Heart left ventricle (tissue), 16 donors: ENCODE measurements at places on chromosomes 3 and 15. TPM values are rescaled to one million over a fixed set of nuclear protein-coding genes. Genes with fewer than 3 reads are reported as not detected.

- no peak for DNase-seq
These were observed 120.1 kb downstream of the SMAD6 start for GRCh38 chr15:66822114-66822513.

DNA sequence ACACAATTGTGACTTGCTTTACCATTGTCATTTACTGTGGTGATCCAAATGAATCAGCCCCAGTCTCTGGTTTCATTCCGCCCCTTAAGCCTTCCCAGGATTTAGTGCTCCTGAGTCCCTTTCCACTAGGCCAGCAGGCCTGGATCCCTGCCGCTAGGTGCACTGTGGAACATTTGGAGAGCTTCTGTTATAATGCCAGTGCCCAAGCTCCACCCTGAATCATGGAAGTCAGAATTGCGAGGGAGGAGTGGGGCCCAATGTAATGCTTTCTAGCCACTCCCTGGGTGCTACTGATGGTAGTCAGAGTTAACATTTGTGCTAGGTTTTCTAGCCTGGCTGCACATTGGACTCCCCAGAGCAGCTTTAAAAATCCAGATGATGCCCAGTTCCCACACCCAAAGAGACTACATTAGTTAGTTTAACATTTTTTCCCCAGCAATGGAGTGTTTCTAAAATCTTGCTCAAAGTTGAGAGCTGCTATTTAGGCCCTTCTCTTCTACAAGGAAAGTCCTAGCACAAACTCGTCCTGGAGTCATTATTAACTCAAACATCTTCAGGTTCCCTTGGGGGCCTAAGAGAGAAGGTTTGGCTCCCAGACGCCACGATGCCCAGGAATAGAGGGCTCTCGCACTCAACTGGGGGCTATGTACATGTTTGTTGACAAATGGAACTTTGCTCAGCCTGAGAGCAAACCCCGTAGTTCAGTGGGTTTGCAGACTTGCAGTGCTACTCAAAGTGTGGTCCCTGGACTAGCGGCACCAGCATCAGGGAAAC, 366.7 kb upstream of the PROK2 start:
- no peak for DNase-seq

DNA sequence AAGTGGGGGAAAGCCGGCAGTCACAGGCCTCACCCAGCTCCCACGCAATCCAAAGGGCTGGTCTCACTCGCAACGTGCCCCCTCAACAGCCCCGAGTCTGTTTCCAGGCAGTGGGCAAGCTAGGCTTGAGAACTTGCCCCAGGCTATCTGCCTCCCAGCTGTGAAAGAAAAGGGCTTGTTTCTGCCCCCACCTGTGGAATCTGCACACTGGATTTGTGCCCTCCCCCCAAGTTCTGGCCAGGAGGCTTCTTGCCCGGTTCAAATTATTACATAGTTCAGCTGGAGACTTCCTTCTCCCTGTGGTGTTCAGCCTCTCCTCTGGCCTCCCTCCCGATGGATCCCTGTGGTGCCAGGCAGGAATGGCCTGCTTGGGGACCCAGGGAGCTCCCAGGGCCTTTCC, 283.9 kb upstream of the LYSMD4 start:
- no peak for DNase-seq

DNA sequence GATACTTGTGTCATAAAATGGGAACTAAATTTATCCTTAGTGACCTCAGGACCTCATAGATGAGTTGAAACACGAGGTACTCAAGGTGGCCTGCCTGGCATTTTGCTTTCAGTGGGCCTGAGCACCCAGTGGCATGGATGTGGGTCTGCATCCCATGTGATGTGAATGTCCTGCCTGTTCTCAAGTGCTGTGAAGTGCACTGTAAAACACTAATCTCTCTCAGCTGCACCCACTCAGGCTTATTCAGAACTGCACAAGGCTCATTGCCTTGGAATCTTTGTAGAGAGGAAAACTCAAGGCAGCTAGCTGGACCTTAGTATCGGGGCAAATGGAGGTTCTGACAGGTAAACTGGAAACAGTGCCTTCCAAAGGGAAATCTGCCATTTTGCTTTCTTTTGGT, 767.0 kb downstream of the TUSC7 start:
- DNase-seq = no peak

- no peak for DNase-seq
These were observed 42.5 kb downstream of the EEFSEC start for GRCh38 chr3:128195802-128196201.

DNA sequence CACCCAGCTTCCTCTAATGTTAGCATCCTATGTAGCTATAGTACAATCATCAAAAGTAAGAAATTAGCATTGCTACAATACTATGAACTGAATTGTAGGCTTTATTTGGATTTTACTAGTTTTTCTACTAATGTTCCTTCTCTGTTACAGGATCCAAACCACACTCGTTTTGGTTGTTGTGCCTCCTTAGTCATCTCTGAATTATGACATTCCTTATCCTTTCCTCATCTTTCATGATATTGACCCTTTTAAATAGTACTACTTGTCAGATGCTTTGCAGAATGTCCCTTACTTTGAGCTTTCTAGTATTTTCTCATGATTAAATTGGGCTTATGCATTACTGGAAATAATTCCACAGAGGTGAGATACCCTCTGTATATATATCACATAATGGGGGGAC, 265.4 kb downstream of the VPS13C start:
- no peak for DNase-seq

DNA sequence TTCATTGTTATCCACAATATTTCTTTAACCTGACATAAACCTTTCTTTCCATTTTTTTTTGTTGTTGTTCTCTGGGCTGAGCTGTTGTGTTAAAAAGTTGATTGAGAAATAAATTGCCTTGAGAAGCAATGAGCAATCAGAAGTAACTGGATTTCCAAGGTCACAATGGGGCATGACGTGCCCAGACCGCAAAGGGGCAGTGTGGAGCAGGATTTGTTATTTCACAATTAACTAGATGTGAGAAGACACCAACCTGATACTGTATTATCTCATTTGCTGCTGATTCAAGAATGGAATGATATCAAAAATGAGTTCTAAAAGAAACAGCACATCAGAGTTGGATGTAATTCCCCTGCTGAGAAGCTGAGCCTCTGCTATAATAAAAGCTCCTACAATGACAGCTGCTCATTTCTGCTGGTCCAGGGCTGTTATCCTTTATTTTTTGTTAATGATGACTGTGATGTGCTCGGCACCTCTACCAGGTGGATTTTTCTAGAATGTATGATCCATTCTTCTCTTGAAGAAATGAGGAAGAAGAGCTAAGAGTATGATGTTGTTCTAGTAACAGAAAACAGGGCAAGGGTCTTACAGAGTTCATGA, 28.1 kb downstream of the CPNE4 start:
- no peak for DNase-seq

- DNase-seq = no peak
These were observed 50.1 kb downstream of the KLHL25 start for GRCh38 chr15:85744579-85744978.

DNA sequence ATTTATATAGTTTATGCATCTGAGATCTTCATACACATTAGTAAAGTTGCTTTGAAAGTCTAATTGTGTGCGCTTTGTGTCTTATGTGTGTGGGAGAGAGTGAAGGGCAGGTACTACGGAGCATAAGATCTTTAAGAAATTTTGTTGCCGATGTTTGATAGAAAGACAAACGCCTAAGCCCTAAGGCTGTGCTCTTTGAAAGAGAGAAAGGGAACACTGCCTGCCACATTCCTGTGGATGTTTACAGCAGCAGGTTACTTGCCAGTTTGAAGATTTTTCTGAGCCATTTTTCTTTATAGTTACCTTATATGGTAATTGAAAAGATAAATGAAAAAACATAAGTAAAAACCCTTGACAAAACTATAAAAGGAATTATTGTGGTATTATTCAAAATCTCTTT, 17.0 kb downstream of the DTWD1 start:
- no peak for DNase-seq

DNA sequence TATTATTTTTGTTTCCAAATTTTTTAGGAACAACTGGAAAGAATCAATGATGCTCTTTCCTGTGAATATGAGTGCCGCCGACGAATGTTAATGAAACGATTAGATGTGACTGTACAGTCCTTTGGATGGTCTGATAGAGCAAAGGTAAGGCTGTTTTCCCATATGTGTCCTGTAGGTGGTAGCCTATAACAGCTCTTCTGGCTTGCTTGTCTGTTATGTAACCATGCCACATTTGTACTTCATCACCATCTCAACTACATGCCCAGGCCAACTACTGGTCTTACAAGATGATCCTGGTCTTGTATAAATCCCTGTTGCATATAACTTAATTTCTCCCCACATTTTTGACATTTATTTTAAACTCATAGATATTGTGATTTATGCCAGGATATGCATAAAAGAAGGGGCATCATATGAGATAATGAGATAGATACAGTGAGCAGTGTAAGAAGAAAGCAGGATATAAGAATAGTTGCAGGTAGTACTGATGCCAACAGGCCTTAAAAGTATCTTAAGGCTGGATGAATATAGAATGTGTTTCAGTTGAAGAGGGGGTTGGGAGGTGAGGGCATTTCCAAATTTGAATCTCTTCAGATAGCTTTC, 20.3 kb downstream of the FAM98B start:
- no peak for DNase-seq

DNA sequence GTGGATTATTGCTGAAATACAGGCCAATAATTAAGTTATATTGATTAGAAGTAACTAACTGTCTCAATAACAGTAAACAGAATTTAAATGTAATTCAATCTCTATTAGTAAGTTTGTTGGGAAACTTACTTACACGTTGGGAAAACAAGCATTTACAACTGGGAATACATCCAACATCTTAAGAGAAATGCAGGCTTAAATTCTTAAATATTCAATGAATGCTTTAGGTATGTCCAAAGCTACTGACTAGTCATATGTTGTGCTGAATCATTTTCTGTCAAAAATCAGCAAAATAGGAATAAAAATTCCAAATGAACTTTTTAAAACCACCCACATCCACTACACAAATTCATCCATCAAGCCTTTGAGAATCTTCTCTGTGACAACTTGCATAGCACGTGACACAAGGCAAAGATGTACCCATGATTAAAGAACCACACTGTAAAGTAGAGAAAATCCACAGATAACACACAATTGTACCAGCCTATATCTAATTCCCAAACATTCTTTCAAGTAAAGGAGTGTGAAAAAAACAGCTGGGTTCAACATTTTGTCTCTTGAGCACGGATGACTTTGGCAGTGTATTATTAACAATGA, 60.0 kb downstream of the NMNAT3 start:
- no peak for DNase-seq

Gene RARRES1
- 1.1 TPM for total RNA-seq

Gene IGSF11
- total RNA-seq = 2.6 TPM

Gene USP8
- total RNA-seq = 28.0 TPM

Gene WDR93
- total RNA-seq = not detected
